Activated CD4-positive, alpha-beta T cell treated with anti-CD3 and anti-CD28 coated beads, Interleukin-2, amount 50 U/mL, for 48 hours (primary cell): ENCODE measurements at places on chromosomes 7 and 10.

- no peak for DNase-seq
Observed at GRCh38 chr10:83023662-83024061, 1115.6 kb upstream of the GHITM start.

GRCh38 chr10:20330246-20330645 is 514.0 kb downstream of the PLXDC2 start:
- no peak for DNase-seq

- no peak for DNase-seq
Observed at GRCh38 chr7:81768951-81769778, 682 bp downstream of the HGF start.

GRCh38 chr10:125204400-125204799 is 44.0 kb upstream of the CTBP2 start:
- DNase-seq = no peak

DNA sequence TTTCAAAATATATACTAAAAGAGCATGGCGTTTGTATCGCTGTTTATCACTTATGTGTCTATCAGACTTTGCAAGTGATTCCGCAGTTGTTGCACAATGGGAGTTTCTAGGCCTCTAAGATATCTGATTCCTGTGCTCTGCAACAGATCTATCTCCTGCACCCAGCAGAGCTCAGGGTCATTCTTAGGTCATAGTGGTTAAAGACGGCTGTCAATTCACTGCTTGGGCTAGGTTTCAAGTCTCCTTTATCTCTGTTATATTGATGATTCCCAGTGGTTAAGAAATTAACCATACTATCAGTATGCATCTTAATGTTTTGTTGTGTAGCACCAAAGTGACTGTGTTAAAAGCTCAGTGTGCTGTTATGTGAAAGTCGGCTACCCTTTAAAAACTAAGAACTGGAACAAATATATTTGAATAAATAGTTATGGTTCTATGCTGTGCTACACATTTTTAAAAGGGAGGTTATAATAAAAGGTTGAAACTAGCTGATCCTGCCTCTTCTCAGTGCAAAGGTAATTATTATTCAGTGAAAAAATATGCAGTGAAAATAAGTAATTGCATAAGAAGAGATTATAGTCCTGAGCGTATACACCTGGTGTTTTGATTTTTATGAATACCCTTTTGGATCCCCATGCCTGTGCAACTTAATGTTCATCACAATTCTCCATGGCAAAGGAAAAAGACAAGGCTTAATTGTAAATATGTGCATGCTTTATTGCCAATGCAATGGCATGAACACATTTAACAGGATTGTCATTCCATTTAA is 24.0 kb downstream of the HOXA1 start:
- no peak for DNase-seq

DNA sequence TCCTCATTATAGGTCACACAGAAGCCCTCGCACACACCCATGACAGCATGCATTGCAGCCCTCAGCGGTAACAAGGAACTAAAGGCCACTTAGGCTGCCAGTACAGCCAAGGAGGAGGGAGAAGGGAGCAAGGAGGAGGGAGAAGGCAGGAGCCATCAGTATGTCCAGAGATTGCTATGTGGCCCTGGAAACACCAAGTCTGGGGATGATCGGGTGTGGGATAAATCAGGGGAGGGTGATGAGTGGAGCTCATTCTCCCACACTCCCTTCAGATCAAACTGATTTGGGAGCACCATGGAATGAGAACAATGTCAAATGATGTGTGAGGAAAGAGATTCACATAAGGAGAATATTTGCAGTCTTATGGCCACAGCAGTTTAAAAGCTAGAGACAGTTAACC is 350.9 kb downstream of the TNS3 start:
- DNase-seq = no peak

- no peak for DNase-seq
Observed at GRCh38 chr10:120097766-120098165, 205.2 kb downstream of the SEC23IP start.

GRCh38 chr10:24869354-24870015 is 82.9 kb downstream of the PRTFDC1 start:
- DNase-seq = no peak

DNA sequence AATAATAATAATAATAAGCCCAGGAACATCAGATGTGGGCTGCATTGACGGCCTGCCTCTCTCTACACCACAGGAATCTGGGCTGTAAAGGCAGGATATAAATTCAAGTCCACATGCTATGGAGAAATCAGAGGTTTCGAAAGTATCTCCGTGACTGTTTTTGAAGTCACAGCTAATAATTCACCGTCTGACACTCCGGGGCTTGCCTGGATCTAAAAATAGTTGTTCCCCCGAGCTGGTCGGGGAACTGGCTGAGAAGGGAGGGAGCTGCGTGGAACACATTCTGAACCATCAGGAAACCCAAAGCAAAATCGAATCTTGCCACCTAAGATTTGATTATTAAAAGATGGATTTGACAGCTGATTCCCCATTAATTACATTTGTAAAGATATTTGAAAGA is 35.4 kb downstream of the KLF6 start:
- no peak for DNase-seq

- no peak for DNase-seq
Observed at GRCh38 chr7:99094401-99094800, 49.5 kb downstream of the SMURF1 start.

- DNase-seq = no peak
Observed at GRCh38 chr7:82998436-82998835, 164.2 kb downstream of the PCLO start.

DNA sequence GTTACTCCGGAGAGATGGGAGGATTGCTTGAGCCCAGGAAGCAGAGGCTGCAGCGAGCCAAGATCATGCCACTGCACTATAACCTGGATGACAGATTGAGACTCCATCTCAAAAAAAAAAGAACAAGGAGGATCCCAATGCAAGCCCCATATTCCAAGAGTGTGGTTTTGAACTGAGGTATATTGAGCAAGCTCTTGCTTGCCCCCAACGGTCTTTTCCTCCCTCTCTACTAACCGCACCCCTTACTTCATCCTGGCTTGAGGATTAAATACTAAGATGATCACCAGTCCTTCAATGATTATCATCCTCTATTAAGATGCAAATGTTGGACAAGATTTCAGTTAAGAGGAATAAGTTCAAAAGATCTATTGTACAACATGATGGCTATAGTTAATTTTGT is 12.5 kb upstream of the SRGN start:
- DNase-seq = no peak

DNA sequence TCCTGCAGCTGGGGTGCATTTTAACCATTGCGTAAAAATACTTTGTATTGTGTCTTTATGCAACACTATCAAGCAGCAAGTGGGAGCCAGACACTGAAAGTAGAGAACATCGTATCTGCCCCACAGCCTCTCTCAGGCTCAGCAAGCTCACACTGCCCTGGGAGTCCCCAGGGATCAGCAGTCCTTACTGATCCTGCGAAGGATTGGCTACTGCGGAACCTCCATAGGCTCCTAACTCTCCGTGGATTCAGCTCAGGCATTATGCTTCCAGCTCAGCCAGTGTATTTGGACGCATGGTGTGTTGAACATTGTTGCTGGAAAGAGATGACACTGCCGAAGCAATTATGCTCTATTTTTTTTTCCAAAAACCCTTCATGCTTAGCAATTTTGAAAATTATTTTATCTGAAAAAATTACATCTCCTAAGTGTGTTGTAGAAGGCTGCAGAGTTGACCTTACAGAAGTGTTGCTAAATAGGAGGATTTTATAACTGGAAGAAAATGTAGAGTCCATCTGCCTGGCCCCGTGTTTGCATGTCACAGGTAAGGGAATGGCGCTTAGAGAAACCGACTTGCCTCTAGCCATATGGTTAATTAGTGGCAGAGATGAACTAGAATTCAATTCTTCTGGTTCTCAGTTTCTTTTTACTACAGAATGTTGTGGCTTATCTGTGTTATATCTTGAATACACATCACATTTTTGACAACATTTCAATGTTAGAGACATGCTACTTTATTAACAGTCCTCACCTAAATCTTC is 276.4 kb upstream of the COBL start:
- DNase-seq = no peak

DNA sequence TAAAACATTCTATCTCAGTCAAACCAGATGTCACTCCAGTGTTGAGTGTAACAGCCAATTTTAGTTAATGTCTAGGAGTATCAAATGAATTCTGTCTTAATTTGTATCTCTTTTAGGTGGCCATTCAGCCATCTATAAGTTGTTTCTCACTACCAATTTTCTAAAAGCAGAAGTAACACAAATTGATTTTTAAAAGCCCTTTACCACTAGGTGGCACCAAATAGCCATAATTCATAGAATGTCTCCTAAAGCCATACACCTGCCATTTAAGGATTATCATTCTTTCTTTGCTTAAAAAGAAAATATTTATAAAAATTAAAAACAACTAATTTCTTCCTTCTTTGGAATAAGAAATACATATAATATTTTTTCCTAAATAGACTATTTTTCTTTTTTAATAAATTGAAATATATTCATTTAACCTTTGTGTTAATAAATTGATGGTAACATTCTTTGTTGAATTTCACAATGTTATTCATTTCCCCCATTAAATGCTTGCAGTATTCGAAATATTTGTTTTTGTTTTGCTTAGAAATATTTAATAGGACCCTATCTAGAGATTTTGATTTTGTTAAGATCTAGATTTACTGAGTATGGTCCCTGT is 107.8 kb upstream of the PPP1R3A start:
- no peak for DNase-seq

DNA sequence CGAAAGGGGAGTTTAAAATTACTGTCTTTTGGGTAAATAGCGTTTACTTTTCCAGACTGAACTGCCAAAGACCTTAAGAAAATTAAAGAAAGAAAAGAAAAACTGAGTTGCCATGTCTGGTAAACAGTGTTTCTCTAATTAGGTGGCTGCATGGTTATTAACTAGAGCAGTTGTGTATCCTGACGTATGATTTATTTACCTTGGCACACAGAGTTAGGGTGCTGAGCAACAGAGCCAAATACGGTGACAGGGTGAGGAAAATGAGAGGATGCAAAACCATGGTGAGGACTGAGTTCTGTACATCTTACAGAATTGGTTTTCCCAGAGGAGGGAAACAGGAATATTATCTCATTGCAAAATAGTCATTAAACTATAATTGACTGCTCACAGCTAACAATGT is 546.4 kb upstream of the FZD8 start:
- DNase-seq = no peak

DNA sequence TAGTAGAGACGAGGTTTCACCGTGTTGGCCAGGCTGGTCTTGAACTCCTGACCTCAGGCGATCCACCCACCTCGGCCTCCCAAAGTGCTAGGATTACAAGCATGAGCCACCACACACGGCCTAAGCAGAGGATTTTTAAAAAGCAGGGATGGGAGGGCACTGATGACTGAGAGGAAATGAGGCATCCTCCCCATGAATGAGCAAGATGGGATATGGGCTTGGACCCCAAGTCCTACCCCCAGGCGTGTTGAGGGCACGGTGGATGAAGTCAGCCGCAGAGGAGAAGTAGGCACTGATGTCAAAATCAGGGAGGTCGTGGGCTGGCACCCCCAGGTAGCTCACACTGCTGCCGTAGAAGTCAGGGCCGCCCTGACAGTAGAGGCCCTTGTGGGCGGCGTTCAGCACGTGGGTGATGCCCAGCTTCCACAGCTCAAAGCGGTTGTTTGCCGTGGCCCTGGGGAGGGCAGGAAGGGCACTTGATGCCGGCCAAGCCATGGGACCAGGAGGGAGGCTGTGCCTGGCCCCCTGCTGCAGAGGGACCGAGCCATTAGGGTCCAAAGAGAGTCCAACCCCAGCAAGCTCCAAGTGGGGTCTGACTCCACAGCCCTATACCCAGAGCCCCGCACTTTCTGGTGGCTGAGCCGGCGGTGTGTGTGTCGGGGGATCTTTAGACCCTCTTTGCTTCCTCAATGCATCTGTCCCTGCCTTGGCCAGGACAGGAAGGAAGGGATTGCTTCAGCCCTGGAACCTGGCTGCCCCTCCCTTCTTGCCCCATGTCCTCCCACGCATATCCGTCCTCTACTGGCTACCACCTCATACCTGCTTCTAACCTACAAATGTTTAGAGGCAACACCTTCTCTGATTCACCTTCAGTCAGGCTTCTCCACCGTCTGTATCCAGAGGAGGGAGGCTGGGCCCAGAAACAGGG is 3.4 kb upstream of the SAMD8 start:
- no peak for DNase-seq

- DNase-seq = no peak
Observed at GRCh38 chr7:132004529-132004928, 448.1 kb upstream of the PODXL start.

- no peak for DNase-seq
Observed at GRCh38 chr7:108824840-108825580, 255.3 kb downstream of the DNAJB9 start.

GRCh38 chr10:125038637-125039036 is 96.7 kb downstream of the ZRANB1 start:
- DNase-seq = no peak

GRCh38 chr7:42935861-42936260 is 3.7 kb downstream of the MRPL32 start:
- no peak for DNase-seq

DNA sequence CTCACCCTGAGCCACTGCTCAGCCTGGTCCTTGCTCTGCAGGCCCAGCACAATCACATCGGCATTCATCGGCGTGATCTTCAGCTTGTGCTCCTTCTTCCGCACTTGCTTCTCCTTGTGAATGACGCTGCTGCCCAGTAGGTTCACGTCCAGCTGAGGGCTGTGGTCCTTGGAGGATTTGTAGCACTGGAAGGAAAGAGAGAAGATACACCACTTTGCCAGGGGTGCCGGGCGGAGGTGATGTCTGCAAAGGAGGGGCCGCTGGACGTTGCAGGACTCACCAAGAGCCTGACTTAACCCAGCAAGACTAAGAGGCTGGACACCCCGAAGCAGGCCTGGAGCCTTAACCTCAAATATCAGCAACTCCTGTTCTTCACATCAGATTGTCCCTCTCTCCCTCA is 74.8 kb downstream of the VWA2 start:
- no peak for DNase-seq

DNA sequence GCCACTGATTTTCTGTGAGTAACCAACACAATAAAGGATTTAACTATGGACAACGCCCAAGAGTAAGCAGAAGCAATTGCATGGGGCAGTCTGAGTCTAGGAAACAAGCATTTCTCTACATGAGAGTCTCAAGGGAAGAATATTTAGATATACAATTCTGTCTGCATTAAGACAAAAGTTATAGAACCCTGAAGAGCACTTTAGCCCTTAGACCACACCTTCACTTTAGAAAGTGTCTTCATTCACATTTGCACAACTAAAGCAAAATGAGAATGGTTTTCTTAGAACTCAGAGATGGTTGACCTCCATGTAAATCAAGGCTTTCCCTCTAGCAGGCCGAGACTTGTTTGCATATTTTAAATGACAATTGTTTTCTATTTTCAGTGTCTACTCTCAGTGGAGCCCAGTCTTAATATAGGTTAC is 25.5 kb upstream of the TRIM24 start:
- DNase-seq = no peak
